NCI-H510A treated with DMSO at 0.1 percent for 48 hours (cell line): ENCODE measurements at places on chromosomes 12 and 14.

DNA sequence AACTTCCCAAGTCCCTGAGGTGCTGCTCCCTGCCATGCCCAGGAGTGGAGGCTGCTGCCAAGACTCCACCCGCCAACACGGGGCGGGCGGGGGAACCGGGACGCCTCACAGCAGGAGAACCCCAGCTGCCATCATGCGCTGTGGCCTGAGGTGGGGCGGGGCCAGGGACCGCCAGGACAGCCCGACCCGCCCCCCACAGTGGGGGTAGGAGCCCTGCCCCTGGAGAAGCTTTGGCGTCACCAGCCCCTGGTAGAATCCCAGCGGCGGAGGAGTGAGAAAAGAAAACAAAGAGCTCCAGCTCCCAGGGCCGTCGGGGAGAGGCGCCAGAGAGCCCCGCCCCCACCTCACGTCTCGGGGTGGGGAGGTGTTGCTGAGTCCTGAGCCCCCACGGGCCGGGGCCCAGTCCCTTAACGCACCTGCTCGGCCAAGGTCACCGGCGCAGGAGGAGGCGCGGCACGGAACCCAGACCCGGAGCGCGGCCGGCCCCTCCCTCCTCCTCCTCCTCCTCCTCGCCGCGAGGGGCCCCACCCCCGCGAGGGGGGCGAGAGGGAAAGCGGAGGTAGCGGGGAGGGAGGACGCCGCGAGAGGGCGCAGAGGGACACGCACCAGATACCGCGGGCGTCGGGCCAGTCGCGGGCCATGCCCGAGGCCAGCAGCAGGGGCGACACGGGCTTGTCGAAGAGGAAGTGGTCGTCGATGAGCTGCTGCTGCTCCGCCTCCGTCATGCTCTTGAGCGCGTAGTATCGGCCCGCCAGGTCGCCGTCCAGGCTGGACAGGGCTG lies 1.8 kb downstream of the CKB start:
- peak; percentile 84 for DNase-seq

- DNase-seq, result no peak
Measured at GRCh38 chr12:43737646-43738045, 20.9 kb downstream of the PUS7L start.

DNA sequence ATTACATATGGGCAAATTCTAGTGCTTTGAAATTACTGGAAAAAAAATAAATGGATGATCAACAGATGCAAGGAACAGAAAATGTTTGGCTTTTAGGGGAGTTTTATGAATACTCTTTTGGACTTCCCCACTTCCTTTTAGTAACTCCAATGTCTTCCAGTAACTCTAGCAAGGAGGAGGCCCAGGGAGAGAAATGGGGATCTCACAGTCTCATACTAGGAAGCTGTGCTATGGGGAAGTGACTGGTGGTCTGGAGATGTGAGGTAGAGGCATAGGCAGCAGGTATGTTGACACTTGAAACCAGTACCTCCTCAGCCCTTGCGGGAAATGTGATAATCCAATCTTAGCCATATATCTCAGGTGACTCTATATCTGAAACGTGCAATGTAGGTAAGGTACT lies 68.1 kb downstream of the CRADD start:
- DNase-seq, result no peak

GRCh38 chr12:120290609-120291305 lies 946 bp downstream of the RNU4-2 start:
- peak; percentile 28 for DNase-seq

GRCh38 chr12:50960130-50960529 lies 7.8 kb downstream of the HIGD1C start:
- DNase-seq, result no peak

- no peak for DNase-seq
Measured at GRCh38 chr12:18551106-18551505, 186.7 kb downstream of the PLCZ1 start.

- peak; percentile 70 for DNase-seq
Measured at GRCh38 chr14:35046751-35047536, 872 bp downstream of the FAM177A1 start.

GRCh38 chr12:76922866-76923265 lies 44.0 kb upstream of the CSRP2 start:
- DNase-seq, result no peak

DNA sequence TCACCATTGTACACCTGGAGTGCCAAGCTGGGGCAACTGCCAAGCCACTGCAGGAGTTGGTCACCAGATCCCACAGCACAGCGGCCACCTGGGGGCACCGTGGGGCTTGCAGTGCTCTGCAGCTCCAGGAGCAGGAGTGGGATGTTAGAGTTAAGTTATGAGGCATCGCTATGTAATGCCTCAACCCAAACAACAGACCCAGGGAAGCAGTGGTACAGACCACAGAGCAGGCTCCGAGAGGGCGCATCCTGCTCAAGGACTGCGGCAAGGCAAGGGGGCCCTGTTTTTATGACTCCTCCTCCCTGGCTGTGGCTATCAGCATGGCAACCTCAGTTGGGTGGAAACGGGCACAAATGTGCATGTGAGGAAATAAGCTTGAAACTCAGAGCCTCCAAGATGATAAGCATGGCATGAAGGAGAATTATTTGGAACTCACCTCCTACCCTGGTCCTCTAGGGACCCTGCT lies 63.1 kb downstream of the ARL6IP4 start:
- peak; percentile 62 for DNase-seq

- no peak for DNase-seq
Measured at GRCh38 chr12:21939435-21939834, 1.8 kb downstream of the ABCC9 start.

DNA sequence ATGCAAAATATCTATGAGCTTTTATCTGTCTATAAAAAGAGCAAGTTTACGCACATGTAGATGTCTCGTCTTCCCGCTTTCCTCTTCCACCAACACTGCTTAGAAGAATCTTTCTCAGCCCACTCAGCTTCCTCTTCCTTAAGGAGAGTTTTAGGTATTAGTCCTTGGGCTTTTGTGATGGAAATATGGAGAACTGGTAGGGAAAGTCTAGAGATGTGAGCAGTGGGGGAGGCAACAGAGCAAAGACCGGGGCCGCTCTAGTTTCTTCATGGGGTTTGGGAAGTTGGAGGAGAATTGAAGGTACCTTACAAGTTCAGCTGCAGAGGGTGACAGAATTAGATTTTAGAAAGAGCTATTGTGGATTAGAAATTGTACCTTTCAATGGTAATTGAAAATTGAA lies 56.3 kb upstream of the CPNE8 start:
- no peak for DNase-seq

DNA sequence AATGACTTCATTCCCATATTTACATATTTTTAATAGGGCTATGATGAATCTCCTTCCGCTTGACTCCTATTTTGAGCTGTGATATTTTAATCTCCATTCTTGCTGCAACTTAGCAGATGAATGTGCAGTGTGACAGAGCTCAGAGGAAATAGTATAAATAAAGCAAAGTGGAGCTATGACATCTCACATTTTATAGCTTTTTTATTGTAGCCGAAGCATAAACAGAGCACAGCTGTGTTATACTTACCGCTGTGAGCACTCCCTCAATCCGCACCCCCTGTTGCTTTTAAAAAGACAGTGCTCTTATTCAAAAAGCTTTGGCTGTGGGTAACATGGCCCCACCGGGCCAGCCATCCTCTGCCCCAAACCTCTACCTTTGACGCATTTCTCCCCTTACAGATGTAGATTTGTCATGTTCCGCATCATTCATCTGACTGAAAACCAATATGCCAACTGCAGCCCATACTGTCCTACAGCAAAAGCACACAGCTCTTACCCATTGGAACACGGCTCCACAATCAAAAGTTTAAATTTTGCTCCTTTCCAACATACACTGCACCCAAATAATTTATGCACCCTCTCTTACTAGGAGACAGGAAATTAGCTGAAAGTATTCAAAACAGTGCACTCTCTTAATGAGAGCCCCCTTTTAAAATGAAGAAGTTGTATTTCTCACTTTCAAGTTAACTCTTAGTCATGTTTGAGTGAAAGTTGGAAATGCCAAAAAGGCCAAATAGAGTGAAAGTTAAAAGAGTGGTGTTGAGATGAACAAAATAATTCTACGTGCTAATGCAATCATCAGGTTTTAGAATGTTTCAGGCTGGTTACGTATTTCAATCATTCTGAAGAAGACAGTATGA lies 429.3 kb upstream of the SOX5 start:
- peak; percentile 19 for DNase-seq

DNA sequence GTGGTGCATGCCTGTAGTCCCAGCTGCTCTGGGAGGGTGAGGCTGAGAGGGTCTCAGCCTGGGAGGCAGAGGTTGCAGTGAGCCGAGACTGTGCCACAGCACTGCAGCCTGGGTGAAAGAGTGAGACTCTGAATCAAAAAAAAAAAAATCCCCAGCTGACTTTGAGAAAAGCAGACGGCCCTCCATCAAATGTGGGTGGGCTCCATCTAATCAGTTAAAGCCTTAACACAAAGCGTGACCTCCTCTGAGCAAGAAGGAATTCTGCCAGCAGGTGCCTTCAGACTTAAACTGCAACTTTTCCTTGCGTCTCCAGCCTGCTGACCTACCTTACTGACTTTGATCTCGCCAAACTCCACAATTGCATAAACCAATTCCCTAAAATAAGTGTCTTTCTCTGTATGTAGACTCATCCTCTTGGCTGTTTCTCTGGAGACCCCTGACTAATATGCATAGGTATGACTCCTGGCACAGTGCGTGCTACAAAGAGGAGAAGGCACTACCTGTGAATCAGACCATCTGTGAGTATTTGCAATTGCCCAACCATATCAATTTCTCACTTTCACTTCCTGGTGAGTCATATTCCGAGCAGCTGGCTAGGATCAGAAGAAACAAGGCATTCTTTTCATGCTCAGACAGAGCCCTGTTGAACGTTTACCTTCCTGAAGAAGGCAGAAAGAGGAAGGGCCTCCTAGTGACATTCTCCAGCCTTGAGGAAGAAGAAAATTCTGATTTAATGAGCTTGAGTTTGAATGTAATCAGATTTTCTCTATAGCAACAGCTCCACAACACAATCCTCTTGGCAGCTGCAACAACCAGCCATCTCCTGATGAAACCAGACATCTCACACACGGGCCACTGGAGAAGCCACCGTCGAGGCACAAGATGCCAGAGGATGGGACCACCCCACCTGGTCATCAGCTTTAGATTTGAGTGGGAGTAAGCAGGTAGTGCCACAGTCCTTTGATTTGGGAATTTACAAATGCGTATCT lies 54.3 kb downstream of the CLMN start:
- peak; percentile 85 for DNase-seq
